Type B pancreatic cell (in vitro differentiated cells): ENCODE measurements at places on chromosomes 5 and 9. TPM values are rescaled to one million over a fixed set of nuclear protein-coding genes. Genes with fewer than 3 reads are reported as not detected.

Gene OTP
- 0.17 and 0.31 TPM in 2 replicates for total RNA-seq

Gene CAVIN4
- 1.7 and 6.1 TPM in 2 replicates for total RNA-seq

- no peak overlapping the region for H3K27ac ChIP-seq
- peaks cover 20% of the 10 kb centered on the region for H3K4me1 ChIP-seq
- no peak overlapping the region for H3K4me3 ChIP-seq
- DNase-seq: no peak
- H3K36me3 ChIP-seq: no peaks in the 10 kb centered on the region
- peaks cover 8% of the 10 kb centered on the region for H3K27me3 ChIP-seq
Measured at GRCh38 chr5:10482791-10483530, 41.3 kb downstream of the ROPN1L start.

DNA sequence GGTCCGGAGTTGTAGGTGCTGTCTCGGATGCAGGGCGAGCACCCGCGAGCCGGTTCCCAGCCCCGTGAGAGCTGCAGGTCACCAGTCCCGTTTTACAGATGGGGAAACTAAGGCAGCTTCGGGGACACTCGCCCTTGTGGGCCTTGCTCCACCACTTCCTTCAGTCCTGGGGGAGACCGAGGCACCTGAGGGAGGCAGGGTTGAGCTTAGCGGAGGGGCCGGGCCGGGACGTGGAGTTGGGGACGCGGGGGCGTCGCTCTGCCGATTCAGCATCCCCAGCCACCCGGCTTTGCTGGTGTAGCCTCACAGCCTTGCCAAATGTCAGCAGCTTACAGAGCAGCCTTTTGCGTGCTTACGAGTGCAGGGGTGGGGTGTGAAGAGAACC lies 530 bp downstream of the BBLN start:
- peaks cover 6% of the 10 kb centered on the region for H3K36me3 ChIP-seq
- no peak overlapping the region for H3K27ac ChIP-seq
- H3K4me3 ChIP-seq: peak overlapping the region; percentile 87
- H3K4me1 ChIP-seq: peaks cover 15% of the 10 kb centered on the region

DNA sequence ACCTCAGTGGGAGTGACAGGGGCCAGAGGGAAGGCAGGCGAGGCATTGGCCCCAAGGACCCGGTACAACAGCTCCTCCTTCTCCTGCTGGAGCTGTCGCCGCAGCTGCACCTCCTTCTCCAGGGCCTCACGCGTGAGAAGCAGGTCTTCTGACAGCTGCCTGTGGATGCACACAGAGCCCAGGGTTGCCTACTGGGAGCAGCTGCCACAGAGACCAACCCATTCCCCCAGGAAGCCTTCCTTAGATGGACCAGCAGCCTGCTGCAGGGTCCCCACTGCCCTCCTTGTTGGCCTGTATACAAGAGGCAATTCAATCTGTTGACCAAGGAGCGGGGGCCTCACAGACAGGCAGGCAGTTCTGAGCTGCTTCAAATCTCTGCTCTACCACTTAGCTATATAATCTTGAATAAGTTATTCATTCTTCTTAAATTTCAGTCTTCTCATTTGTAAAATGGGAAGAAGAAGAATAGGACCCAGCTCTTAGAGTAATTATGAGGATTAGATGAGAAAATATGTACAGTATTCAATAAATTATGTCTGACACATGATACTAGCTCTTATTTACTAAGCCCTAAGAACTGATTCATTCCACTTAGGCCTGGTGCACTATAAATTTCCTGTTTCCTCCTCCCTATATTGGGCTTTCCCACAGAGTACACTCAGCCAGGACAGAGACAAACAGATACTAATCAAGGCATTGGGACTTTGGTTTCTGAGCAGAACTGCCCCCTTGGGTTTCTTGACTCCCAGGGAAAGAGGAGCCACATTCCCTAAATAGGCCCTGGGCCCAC lies 26.1 kb upstream of the ANXA6 start:
- DNase-seq: no peak
- no peak overlapping the region for H3K4me3 ChIP-seq
- H3K27me3 ChIP-seq: no peaks in the 10 kb centered on the region
- H3K36me3 ChIP-seq: no peaks in the 10 kb centered on the region
- peaks cover 16% of the 10 kb centered on the region for H3K4me1 ChIP-seq

- H3K27ac ChIP-seq: no peak overlapping the region
- H3K4me1 ChIP-seq: peaks cover 34% of the 10 kb centered on the region
- H3K27me3 ChIP-seq: no peaks in the 10 kb centered on the region
- H3K4me3 ChIP-seq: no peak overlapping the region
- no peaks in the 10 kb centered on the region for H3K36me3 ChIP-seq
- no peak for DNase-seq
Measured at GRCh38 chr9:114178756-114179450, 23.6 kb downstream of the COL27A1 start.
